ENCODE measurements at places on chromosomes 2 and 18.

DNA sequence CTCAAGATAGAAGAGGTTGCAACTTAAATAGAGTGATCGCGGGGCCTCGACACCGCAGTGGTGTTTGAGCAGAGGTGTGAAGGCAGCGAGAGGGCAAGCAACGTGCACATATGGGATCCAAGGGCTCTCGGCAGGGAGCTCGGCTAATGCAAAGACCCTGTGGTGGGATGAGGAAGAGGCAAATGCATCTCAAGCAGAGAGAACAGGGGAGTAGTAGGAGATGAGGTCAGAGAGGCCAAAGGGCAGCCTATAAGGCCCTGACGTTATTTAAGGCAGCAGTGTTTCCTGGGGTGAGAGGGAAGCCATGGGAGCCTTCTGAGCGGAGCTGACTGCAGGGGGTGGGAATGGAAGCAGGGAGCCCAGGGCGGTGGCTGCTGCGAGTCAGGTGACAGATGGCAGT, 74.5 kb downstream of the MRPS9 start:
- no peak for DNase-seq

GRCh38 chr2:235098736-235099494, 147.1 kb downstream of the SH3BP4 start:
- DNase-seq, result no peak

GRCh38 chr2:159199761-159200465, 86.6 kb downstream of the WDSUB1 start:
- no peak for DNase-seq

DNA sequence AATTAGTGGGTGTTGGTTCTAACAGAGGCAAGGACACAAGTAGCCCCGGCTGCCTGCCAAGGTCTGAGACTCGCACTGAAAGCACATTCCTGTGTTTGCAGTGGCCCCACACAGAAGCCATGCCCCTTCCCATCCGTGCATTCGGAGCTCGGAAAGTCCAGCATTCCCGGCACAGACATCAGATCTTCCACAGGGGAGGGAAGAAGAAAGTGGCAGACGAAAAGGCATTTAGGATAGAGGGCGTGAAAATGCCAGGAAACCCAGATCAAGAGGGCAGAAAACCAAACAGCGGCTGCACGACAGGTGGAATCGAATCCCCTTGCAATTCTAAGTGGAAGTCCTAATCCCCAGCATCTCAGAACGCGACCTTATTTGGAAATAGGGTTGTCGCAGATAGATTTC, 105.5 kb upstream of the ASB18 start:
- no peak for DNase-seq

DNA sequence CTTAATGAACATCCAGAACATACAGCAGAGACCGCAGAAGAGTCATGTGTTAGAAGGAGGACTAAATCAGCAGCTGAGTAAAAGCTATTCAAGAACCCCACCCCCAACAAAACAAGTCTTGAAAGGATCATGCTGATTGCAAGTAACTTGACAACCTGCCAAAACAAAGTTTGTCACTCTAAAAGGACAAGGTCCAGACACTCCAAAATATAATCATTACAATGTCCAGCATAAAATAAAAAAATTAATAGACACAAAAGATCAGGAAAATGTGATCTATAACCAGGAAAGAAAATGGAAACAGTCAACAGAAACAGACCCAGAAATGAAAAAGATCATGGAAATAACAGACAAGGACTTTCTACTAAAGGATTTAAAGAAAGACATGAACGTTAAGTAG, 28.5 kb downstream of the CCDC88A start:
- DNase-seq, result no peak

- DNase-seq, result no peak
Observed at GRCh38 chr2:179987916-179988315, 19.2 kb downstream of the CWC22 start.
